CD4-positive, alpha-beta T cell treated with Interleukin-17A for 1 hour (primary cell): ENCODE measurements at places on chromosomes 5 and 9.

DNA sequence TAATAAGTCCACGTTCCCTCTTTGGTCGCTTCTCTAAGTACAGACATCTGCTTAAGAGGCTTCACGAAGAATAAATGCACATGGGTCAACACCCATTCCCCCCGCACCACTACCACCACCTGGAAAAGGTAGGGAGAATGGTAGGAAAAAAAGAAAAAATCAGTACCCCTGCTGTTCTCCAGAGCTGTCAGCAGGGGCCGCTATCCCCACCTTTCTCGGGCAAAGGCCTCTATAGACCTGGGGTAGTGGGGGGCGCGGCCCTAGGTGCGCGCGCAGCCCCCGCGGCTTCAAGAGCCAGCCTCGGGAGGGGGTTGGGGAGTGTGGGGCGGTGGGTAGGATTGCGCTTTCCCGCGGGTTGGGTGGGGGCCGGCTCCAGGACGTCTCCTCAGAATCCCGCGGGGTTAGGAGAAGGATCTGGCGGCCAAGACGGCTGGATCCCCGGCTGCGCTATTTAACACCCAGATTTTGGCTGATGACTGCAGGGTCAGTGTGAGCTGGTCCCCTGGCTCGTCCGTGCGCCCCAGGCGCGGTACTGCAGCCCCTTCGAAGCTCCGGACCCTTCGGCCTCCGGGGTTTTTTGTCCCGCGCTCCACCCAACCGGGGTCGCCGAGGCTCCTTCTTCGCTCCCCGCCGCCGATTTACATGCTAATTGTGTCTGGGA lies 1.6 kb upstream of the SEMA6A start:
- DNase-seq: no peak

- no peak for DNase-seq
Measured at GRCh38 chr5:53386341-53386740, 94.1 kb upstream of the FST start.

DNA sequence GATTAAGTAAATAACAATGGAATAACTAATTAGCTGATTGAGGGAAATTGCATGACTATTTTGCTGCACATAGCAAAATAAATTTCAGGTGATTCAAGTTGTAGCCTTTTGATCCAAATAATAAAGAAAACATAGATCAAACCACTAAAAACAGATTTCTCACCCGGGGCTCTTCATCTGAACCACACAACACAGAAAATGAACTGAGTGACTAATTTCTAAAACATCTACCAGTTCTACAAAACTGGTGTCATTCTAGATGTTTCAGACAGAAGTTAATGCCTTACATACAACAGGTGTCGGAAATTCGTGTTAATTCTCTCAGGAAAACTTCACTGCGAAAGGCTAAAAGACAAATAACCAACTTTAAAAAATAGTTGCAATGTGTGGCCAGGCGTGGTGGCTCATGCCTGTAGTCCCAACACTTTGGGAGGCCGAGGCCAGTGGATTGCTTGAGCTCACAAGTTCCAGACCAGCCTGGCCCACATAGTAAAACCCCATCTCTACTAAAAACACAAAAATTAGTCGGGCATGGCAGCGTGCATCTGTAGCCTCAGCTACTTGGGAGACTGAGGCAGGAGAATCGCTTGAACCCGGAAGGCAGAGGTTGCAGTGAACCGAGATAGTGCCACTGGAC lies 6.9 kb downstream of the PROP1 start:
- no peak for DNase-seq

- no peak for DNase-seq
Measured at GRCh38 chr9:92467511-92467910, 14.8 kb downstream of the ASPN start.

GRCh38 chr9:106885451-106885850 lies 22.5 kb downstream of the ZNF462 start:
- DNase-seq: no peak

DNA sequence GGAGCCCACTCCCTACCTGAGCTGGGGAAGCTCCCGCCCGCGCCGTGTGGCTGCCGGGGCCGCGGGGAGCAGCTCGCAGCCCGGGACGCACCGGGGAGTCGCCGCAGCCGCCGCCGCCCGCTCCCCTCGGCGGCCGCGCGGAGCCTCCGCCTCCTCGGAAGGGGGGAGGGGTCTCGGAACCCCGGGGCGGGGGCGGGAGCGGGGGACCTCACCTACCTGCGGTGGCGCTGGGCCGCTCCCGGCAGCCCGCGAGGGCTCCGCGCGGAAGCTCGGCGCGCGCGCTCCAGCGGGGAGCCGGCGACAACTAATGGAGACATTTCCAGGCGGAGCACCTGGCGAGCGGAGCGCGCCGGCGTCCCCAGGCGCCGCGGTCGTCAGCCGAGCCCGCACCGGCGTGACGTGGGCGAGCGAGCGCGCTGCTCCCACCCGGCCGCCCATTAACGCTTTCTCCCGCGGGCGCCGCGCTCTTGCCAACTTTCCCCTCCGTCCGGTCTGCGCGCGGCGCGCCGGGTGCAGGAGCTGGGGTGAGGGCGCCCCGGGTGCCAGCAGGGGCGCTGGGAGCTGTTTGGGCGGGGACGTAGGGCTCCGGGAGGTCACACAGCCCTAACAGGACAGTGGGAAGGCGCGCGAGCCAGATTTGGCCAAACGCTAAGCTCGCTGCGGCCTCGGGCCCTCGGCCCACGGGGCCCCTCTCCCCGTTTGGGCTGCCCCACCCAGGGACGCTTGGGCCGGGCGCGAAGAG lies 4.3 kb upstream of the IRX4 start:
- DNase-seq: no peak

DNA sequence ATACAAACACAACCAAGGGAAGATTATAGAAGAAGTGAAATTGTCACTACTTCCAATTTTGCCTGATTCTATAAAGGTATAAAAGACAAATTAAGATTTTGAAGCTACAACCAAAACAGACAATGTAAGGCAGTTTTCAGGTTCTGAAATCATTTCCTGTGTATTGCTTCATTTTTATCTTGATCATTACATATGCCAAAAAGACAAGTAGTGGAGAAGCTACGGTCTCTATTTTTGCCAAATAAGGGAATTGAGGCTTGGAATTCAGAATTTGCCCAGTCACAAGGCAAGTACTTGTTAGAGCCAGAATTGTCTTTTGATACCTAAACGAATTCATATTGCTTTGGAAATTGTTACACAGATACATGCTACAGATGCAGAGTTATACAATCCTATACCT lies 20.6 kb downstream of the EDIL3 start:
- DNase-seq: no peak

GRCh38 chr9:3698076-3698475 lies 172.3 kb upstream of the RFX3 start:
- no peak for DNase-seq

GRCh38 chr9:130017076-130017475 lies 25.9 kb downstream of the FNBP1 start:
- no peak for DNase-seq

DNA sequence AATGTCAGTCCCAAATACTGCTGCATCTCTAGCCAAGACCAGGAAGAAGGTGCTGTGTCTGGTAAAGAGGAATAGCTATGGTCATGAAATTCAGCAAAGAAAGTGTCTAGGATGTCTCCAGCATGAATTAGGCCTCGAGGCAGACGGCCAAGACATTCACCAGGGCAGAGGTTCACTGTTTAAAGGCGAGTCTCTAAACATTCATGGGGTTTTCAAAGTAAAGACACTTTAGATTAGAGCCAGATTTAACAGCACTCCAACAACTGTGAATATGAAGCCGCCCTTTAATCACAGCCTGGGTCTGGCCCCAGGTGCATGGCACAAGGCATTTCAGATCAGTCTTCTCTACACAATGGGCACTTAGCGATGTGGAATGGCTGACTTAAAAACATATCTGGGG lies 95.0 kb downstream of the ANKH start:
- DNase-seq: no peak

GRCh38 chr9:696332-697323 lies 144.9 kb upstream of the DMRT1 start:
- no peak for DNase-seq
